Stimulated activated CD4-positive, alpha-beta T cell treated with anti-CD3 and anti-CD28 coated beads, Interleukin-1b, Interleukin-23, amount 100 ng/mL, for 1 hour (primary cell): ENCODE measurements at places on chromosomes 13 and 19.

GRCh38 chr19:54662730-54663129, at the start of gene LILRB4:
Gene LILRB4 (plus strand): TSS chr19:54662985. CDS start chr19:54663034, 49 bp downstream.
- no peak for DNase-seq

- DNase-seq: no peak
These were observed 97.8 kb upstream of the UBL3 start for GRCh38 chr13:29948244-29948643.

DNA sequence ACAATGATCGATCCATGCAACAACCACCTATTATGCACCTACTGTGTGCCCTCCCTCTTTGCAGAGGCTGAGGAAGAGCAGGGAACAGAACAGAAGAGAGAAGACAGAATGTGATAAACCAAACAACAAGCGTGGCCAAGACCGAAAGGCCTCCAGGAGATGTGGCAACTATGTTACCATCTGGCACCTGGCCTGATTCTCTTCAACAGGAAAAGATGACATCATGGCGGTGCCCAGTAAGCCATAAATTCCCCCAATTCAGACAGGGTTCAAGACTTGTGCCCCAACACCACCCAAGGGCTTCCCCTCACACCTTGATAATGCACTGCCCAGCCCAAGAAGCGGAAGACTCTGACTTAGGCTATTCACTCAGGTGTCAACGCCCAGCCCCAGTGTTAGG, 44.3 kb downstream of the SLC7A1 start:
- no peak for DNase-seq

- no peak for DNase-seq
These were observed 262.8 kb upstream of the RFC3 start for GRCh38 chr13:33554919-33555791.

DNA sequence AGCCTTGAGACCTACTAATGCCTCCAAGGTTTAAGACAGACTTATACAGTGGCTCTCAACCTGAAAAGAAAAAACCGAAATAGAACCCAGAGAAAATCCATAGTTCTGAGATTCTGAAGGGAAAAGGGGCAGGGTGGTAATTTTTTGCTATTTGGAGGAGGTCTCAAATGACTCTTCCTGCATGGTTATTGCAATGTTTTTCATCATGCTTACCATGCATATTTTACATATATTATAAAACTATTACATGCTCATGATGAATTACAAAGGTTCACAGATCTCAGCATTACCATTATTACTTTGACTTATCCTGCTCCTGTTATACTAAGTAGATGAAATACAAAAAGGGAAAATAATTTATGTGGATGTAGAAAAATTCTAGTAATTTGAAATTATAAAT, 47.6 kb downstream of the N4BP2L2 start:
- no peak for DNase-seq

GRCh38 chr13:110531100-110531499, 30.4 kb downstream of the RAB20 start:
- no peak for DNase-seq

GRCh38 chr19:49212016-49212701, 54.6 kb downstream of the TRPM4 start:
- DNase-seq: no peak
